ENCODE measurements at places on chromosomes 1 and 21.

GRCh38 chr1:187816646-187817045 is 987.9 kb downstream of the PLA2G4A start:
- no peak for DNase-seq

DNA sequence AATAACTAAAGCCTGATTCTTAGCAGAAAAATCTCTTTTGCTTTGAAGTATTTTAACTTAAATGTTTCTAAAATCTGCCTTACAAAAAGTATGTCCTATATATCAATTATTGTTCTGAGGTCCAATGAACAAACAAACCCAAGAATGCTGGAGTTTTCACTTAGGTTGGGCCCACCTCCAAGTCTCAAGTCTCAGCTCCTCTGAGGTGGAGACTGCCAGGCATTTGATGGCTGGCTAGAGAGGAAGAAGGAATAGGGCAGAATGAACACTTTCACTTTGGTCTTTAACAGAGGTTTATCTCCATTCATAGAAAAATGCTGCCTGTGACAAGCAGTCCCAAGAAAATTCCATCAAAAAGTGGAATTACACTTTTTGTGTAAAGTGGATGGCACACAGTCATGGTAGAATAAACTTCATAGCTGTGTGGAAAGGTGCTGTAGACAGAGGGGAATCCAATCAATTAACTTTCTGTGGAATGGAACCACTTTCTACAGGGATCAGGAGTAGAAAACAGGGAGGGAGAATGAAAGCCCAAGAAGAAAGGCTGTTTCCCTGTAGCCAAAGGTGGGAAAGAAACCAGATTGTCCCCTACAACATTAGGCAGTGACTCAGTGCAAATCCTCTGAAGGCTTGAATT is 349.4 kb upstream of the RUNX1 start:
- no peak for DNase-seq

- DNase-seq, result no peak
Observed at GRCh38 chr21:45854690-45855247, 126.8 kb upstream of the COL6A1 start.

DNA sequence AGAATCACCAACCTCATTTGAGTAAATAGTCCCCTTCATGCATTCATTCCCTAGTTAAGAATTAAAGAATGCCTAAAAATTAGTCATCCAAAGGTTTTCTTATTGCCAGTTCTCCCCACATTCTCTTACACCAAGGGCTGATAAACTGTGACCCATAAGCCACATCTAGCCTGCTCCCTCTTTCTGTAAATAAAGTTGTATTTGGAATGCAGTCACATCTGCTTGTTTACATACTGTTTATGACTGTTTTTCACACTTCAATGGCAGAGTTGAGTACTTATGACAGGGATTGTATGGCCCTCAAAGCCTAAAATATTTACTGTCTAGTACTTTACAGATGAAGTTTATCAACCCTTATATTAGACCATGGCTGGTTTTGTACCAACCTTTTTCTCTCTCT is 16.1 kb upstream of the DYRK1A start:
- DNase-seq, result no peak

DNA sequence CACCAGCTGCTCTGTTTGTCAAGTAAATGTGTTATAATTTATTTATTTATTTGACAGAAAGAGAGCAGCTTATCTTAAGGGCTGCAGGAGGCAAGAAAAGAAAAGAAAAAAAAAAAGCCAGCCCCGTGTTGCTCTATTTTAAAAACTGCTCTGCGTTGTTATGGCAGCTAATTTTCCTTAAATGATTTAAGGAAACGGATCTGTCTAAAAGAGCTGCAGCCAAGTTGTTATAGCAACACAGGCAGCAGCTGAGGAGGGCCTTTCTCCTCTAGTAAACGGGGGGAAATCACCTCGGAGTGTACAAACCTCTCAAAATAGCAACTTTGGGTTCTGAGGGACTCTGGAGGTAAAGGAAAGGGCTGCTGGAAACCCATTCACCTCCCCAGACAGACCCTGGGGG is 149.2 kb downstream of the BEND5 start:
- DNase-seq, result no peak

GRCh38 chr1:231419738-231420298 is 2.3 kb downstream of the EGLN1 start:
- DNase-seq, result no peak

DNA sequence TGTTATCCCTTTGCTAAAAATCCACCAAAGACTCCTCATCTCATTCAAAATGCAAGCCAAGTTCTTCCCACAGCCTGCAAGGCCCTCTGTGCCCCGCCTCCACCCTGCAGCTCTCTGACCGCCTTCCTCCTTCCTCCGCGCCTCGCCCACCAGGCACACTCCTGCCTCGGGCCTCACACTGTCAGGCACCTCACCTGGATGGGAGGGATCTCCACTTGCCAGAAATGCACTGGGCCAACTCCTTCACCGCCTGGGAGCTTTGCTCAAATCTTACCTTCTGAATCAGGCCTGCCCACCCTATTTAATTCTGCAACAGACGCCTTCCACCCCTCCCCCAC is 26.2 kb downstream of the PGBD5 start:
- no peak for DNase-seq

DNA sequence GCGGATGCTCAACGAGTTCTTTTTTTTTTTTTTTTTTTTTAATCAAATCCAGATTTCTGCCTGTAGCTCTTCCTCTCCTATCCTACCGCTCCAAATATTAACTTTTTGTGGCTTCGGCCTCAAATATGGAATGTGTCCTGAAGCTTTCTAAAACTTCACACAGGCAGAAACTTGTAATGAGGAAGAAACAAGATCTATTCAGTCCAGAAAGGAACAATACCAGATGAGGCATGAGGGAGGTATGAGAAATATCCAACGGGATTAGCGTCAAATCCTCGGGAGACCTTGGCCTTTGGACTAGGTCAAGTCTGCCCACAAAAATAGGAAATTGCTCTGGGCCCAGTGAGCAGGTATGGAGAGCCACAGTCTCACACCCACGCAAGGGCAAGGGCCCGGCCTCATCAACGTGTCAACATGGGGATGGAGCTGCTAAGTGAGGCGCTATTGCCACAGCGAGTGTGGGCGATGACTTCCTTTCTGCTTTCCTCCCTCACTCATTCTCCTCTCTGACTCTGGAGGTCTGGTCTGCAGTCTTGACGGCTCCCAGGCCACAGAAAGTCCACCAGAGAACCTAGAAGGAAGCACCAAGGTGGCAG is 66.6 kb downstream of the BCAR3 start:
- DNase-seq, result no peak

DNA sequence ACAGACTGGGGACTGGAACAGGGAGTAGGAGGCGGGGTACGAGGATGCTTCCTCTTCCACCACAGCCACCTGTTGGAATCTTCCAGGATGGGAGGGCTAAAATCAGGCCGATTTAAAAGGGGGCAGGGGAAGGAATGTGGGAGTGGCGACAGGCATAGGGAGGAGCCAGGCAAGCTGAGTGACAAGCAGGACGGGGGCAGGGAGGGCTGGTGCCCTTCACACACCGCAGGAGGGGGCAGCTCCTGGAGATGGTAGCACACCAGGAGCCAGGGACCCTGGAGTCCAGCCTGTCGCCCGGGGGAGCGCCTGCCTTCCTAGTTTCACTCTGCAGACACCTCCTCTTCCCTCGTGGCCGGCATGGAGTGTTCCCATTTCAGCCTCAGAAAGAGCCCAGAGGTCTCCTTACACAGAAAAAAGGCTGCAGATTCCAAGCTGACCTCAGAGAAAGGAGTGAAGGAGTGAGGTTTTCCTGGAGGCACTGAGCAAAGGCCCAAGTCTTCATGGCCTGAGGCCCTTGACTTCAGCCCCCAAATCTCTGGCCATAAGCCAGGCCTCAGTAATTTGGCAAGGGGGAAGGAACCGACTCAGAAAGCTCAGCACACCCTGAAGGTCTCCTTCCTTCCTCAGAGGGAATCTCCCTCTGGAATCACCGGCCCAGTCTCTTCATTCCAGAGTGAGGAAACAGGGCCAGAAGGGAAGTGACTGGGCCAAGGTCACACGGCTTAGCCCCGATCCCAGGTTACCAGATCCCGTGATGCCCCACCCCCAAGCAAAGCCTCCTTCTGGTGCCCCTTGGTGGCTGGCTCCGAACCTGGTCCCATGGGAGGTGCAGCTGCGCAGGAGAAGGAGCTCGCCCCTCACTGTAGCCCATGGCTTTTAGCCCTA is 8.1 kb downstream of the BLACAT1 start:
- DNase-seq, result no peak

- DNase-seq, result no peak
Observed at GRCh38 chr1:248857201-248857600, 1.7 kb downstream of the ZNF692 start.

DNA sequence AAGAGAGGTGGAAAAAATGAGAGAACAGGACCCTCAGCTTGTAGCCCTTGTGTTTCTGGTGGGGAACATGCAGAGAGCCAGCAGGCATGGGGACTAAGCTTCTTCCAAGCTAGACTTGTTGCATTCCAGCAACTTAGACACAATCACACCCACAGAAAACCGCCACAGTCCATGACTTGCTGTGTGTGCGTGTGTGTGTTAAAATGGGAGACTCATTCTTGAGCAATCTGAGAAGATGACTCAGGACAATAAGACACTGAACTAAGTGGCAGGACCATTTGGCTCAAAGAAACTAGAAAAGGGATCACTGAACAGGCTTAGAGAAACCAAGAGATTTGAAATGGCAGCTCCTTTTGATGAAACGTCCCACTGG is 78.0 kb downstream of the HLX start:
- DNase-seq, result no peak

DNA sequence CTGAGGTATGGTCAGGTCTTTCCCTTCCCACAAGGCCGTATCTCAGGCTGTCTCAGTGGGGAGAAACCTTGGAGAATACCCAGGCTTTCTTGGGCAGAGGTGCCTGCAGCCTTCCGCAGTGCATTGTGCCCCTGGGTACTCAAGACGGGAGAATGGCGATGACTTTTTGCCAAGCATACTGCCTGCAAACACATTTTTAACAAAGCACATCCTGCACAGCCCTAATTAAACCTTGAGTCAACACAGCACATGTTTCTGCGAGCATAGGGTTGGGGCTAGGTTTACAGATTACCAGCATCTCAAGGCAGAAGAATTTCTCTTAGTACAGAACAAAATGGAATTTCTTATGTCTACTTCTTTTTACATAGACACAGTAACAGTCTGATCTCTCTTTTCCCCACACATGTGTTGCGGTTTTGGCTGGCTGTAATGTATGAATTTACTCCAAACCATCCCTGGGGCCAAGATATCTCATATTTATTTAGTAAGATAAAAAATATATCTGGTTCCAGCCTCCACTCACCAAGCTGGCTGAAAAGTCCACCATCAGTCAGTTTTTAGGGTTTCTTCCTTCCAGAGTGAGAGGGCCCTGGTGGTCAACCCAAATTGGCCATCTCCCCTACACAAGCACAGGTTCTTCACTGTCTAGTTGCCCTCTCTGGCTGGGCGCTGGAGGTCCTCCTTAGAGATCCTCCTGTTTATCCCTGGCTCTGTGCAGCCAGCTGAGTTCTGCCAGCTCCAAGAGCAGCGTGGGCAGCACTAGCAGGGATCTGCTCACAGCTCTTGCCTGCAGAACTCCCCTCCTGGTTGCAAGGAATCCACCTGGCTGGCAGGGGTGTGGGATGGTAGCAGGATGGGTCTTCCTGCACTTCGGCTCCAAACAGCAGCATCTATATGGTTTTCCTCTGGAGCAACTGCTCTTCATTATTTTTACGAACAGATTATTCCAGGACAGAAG is 2.6 kb downstream of the FAAH start:
- no peak for DNase-seq

- DNase-seq, result no peak
Observed at GRCh38 chr1:2126331-2127186, 68.0 kb downstream of the FAAP20 start.

GRCh38 chr1:88608139-88608943 is 75.7 kb upstream of the PKN2 start:
- DNase-seq, result no peak
